ENCODE measurements at places on chromosomes 7 and 10.

DNA sequence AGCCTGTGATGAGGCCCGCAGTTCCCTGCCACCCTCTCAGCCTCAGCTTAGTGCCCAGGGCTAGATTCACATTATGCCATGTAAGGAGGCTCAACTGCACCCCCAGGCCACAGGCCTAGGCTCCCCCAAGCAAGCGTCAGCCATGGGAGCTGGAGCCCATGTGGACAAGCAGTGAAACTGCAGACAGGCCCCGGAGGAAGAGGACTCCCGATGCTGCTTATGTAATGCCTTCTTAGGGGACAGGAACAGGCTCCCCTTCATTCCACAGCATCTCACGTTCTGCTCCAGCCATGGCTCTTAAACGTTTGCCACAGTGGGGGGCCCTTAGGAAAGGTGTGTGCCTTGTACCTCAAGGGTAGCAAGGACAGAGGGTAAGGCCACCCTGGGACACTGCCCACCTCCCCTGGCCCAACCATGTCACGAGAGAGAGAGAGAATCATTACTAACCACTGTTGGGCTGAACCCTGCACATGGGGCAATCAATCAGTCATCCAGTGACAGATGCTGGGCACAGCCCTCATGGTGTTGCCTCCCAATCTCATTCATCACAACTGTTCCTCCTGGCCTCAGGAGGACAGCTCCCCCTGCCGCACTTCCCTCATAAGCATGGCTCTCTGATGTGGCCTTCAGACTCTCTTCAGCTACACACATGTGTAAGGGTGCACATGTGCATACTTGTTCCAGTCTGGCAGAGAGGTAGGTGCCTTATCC lies 263.0 kb downstream of the GRID1 start:
- DNase-seq: no peak

DNA sequence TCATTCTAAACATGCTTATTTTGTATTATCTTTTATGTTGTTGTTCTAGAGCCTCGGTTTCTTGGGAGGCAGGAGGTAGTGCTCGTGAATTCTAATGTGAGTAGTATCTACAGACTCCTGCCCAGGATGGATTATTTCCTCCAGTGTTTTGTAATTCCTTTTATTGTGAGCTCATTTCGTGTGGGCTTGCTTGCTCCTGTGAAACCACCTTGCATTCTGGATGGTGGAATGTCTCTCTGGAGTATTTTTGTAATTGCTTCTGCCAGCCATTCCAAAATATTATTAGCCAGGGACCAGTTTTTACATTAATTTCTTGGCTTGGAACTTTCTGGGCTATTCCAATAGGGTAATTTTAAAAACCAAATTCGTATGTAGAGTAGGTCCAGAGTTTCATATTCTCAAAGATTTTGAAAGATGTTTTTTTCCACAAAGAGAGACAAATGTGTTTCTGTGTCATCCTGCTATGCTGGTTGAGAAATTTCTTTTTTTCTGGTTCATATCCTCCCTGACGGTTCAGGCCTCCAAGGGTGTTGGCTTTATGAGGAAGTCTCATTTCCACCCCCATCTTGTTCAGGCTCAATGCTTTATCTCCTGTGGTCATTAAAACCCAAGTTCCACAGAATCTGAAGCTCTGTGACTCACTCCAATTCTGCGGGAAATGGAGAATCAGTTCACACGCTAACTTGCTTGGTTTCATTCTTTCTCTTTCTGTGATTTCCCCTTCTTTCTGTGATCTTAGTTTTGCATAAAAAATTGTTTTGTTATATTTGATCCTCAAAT lies 41.7 kb upstream of the CALD1 start:
- peak; percentile 99 for DNase-seq

DNA sequence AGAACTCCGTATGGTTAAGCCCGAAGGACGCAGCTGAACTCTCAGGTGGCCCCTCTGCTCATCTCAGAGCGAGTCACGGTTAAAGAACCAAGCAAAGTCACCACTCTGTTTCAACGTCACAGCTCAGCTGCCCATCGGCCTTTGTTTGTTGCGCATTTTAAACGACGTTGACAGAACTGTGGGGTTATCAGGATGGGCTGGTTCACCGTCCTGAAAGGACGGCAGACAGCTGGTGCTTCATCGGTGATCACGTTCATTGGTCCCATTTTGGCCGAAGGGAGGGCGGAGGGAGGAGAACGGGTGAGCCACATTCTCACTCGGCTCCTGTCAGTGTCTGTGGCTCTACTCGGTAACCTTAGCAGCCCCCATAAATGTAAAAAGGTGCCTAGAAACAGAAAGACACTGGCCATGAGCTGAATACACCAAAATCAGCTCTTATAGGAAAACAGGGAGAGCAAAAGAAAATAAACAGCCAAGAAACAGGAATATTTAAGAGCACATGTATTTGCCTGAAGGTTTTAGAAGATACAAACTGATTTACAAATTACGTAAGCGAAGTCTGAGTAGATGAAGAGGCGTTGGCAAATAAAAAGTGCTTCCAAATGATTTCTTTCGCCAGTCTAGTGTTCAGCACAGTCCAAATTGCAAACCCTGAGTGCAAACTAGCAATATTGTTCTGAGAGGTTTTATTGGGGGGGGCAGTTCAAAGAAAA lies 8.4 kb downstream of the PRKAG2 start:
- no peak for DNase-seq

GRCh38 chr10:15316871-15317464 lies 54.1 kb downstream of the FAM171A1 start:
- DNase-seq: no peak

DNA sequence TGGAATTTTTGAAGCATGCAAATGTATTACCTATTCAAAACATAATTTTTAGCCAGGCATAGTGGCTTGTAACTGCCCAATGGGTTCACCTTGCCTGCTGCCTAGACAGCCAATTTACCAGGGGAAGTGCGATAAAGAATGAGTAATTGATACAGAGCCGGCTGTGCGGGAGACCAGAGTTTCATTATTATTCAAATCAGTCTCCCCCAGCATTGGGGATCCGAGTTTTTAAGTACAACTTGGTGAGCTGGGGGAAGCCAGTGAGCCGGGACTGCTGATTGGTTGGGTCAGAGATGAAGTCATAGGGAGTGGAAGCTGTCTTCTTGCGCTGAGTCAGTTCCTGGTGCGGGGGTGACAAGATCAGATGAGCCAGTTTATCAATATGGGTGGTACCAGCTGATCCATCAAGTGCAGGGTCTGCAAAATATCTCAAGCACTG lies 29.1 kb upstream of the NRBF2 start:
- DNase-seq: no peak

GRCh38 chr7:73446682-73447081 lies 13.1 kb downstream of the FZD9 start:
- DNase-seq: no peak

DNA sequence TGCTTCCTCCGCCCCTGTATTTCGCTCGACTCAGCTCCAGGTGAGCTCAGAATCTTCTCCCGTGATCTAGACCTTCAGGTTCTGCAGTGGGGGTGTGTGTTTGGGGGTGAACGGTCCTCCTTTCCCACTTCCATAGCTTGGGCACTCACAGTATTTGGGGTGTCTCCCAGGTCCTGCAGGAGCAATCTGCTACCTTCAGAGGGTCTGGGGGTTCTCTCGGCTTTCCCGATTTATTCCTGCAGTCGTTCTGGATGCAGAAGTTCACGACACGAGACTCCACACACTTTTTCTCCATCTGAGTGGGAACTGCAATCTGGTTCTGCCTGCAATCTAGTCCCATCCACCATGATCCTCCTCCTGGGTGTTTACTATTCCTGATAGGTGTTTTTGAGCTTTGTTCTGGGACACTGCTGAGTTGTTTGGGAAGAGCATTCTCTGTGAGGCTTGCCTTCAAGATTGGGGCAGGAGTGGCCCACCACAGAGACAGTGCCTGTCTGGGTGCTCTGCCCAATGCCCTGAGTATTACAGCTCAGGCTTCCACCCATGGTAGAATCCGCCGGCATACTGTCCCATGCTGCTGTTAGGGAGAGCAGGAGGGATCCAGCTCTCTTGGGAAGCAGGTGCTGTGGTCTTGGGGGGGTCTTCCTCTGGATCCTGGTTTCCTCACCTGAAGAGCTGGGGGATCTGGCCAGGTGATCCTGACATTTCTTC lies 29.8 kb downstream of the JAKMIP3 start:
- no peak for DNase-seq

DNA sequence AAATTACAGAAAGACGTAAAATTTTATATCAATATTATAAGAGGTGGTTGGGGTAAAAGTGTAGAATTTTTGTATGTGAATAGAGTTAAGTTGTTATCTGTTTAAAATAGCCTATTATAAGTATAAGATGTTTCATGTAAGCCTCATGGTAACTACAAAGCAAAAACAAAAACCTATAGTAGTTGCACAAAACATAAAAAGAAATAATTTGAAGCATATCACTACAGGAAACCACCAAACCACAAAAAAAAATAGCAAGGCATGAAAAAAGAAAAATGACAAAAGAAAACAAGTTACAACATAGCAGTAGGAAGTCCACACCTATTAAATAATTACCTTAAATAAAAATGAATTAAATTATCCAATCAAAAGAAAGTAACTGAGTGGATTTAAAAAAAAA lies 12.4 kb upstream of the GSTK1 start:
- DNase-seq: no peak

Data from amniotic epithelial cell (primary cell).